ENCODE measurements at places on chromosomes 16 and 17.

DNA sequence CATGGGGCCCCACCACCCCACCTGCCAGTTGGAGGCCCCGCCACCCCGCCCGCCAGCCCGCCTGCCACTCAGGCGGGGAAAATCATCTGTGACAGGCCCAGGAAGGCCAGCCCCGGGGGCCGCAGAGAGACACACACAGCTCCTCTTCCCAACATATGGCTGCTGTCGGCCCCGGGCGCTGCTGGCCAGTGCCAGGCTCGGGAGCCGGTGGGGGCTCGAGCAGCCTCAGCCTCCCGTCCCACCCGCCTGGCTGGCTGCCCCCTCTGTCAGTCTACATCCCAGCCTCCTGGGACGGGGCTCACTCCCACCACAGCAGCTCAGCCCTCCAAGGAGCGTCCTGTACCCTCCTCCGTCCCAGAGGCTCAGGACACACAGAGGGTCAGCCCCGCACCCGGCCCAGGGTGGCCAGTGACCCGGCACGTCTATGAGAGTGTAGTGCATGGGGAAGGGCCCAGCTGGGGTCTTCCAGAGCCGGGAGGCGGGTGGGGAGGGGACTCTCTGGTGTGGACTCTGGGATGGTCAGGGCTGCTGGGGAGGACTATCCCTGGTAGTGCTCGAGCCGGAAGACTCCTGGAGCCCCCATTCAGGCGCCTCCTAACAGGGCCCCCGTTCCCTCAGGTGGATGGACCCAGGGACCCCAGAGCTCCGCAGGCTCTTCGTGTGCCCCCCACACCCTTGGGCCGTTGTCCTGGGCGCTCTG is 3.6 kb upstream of the PRR35 start:
- no peak for DNase-seq

DNA sequence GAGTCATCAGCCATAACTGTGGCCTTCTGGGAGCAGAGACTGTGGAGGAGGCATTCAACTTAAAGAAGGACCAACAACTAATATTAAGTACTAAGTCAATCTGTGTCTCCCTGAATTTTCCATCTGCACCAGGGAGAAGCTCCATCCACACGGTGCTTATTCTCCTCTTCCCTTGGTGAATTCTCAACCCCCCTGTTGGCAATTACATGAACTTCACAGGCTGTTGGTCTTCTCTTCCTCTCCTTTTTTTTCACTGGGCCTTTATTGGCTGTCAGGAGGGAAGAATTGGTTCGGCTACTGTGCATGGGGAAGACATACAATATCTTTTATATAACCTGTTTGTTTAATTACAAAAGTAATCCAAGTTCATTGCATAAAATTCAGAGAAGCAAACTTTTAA is 152.8 kb upstream of the IRX6 start:
- DNase-seq, result no peak

DNA sequence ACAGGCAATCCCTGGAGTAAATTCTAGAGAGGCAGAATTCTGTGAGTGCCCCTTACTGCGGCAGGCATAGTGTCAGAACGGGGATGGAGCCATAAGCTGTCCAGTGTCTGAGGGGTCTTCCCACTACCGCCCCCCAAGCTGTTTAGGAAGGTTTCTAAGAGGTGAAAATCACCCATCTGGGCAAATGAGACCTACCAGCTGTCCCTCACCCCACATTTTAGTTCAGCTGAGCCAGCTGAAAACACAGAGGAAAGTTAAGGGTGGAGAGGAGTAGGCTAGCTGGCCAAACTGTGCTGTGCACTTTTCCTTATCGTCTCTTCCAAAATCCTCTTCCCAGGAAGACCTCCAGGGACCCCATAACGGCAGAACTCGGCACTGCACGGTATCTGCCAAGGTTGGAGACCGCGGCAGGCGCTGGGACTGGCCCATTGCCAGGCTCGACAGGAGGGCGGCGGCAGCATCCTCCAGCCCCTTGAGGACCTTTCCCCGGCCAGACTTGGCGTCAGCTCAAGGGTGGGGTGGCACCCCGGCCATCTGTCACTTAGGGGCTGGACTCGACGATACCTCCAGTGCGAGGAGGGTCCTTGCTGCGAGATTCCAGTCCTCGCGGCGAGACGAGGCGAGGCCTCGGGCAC is 955 bp downstream of the ACLY start:
- DNase-seq, result peak; percentile 60

DNA sequence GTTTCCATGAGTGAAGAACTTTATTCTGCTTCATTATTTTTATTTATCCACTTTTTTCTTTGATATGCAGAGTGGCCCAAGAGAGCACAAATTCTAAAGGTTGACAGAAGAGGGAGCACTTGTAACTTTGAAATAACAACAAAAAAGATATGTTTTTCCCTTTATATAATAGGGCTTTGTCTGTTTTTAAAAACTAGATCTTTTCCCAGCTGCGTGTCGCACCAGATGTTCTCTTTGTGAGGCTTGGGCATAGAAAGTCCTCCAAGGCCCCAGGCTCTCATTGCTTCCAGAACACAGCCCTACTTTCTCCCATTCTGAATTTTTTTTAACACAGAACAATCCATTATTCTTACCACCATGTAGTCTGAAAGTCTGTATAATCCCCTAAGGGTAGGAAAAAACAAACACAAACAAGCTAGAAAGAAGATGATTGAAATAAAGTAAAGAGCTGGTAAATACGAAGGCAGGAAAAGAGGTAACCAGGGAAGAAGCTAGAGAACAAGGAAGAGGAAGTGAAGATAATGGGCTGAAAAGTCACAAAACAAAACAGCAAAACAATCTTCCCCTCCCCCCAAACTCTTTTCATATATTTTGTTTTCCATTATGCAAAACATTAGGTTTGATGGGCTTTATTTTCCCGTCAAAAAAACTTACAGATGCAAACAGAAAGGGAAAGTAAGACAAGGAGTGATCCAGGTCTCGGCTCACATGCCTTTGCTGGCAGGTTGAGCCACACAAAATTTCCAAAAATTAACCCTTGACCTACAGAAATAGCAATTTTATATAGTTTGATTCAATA is 160.4 kb downstream of the ABCA8 start:
- DNase-seq, result no peak

DNA sequence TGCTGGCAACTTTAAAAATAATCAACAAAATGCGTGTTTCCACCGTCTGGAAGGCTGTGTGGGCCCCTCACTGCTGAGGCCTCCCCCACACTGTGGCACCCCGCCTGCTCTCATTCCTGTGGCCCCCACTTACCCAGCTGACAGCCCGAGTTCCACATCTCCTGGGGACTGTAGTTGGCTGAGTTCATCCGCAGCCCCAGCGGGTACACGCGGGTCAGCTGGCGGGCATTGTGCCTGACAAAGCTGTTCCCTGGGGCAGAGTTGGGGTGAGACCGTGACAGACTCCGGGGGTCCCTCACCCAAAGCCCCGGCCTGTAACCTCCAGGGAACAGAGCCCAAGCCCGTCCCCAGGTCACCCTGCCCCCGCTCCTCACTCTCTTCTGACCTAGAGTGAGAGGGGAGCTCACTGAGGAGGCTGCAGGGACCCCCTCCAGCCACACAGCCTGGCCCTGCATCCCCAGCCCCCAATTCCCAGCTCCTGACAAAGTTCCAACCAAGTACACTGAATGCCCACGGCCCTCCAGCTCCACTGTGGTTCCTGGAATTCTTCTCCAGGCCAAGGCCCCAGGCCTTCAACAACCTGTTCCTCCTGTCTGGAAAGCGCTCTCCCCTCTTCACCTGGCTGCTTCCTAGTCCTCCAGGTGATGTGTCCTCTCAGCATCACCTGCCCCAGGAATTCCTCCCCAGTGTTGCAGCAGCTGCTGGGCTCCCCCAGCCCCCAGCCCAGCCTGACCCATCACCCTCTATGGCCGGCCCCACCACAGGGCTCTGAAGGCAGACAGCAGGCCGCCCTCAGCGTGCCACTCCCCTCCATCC is 18.0 kb downstream of the PLCD3 start:
- no peak for DNase-seq

GRCh38 chr16:4606354-4606753 is 8.3 kb downstream of the UBALD1 start:
- peak; percentile 76 for DNase-seq

Data from DMS79 treated with DMSO at 0.1 percent for 48 hours (cell line).